ENCODE measurements at places on chromosomes 16 and 17.

GRCh38 chr17:77095461-77095860 lies 45.3 kb upstream of the SEC14L1 start:
- DNase-seq = no peak

- no peak for DNase-seq
Observed at GRCh38 chr17:82108496-82108945, 10.5 kb upstream of the FASN start.

DNA sequence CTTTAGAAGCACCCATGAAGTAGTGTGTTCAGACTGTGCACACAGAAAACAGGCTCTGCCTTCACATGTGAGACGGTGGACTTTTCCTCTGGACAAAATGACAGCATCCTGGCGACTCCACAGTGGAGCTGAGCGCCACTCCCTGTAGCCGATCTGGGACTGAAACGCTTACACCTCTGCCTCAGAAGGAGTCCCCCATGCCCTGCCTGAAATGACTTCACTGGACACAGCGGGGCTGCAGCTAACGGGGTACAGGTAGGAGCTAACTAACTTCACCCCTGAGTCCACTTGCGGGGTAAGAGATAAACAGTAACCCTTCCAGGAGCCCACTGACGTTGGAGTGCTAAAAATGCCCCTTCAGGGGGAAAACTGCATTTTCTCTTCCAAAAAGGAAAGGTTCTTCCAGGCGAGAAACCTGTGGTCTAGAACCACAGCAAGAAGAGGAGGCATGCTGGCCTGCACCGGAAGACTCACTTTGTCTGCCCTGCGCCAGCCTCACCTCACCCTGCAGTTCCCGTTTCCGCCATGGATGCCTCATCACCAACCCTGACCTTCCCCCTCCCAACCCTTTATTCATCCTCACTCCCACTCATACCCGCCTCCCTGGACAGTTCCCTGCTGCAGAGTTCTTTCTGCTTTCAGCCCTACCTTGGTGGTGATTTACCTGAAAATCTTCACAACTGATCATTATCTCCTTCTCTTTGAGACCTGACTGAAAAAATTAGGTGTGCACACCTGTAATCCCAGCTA lies 19.4 kb upstream of the ENDOV start:
- no peak for DNase-seq

DNA sequence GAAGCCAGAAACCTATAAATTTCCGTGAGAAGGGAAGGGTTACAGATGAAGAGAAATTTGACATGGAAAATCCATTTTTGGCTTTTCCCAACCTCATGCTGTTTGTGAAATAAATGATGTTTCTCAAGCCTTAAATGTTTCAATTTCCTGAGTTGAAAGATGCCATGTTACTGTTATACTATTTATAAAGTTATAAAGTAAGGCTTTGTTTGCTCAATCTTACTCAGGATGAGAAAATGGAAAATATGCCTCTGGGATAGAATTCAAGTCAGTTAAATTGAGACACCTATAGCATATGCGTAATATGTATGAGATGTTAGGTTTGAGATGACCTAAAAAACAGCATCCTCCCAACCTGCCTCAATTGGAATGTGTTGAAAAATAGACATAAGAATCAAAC lies 19.9 kb upstream of the FAM20A start:
- no peak for DNase-seq

DNA sequence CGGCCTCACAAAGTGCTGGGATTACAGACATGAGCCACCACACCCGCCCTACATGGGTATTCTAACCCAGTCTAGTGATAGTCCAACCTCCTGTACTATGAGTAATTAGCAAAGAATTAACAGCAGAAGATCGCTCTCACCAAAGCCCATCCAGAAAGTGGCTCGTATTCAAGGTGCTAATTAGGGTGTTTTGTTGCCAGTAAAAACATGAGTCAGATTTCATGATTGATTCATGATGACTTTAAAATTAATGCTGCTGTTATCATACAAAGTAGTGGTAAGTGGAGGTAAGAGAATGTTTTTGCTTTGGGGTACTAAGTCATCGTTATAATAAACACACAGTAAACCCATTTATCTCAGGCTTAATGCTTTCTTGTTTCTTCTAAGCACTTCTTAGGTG lies 428.8 kb downstream of the WWOX start:
- no peak for DNase-seq

GRCh38 chr16:21600031-21600773 lies 825 bp downstream of the METTL9 start:
- DNase-seq = no peak

- no peak for DNase-seq
Observed at GRCh38 chr16:81810361-81810760, 31.3 kb downstream of the PLCG2 start.

All from kidney epithelial cell (primary cell).